Fibroblast of skin of left biceps (primary cell): ENCODE measurements at places on chromosomes 16 and 17.

- DNase-seq, result no peak
Measured at GRCh38 chr16:54143934-54144571, 142.5 kb downstream of the IRX3 start.

- no peak for DNase-seq
Measured at GRCh38 chr16:10889855-10890254, 12.9 kb downstream of the CIITA start.

DNA sequence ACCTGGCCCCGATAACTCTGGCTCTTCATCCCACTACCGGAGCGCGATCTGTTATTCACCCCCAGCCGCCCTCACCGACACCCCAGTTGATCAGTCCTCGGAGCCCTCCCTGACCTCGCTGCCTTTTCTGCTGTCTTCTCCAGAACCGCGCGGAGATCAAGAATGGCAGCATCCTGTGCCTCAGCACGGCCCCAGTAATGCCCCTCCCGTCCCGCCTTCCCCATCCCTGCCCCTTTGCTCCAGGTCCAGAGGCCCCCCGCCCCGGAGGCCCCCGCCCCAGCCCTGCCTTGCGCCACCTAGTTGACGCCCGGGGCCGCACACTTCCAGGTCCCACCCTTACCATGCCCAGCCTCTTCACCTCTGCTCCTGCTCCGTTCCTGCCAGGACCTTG, 872 bp downstream of the ELMO3 start:
- DNase-seq, result no peak

- DNase-seq, result no peak
Measured at GRCh38 chr16:4696172-4696904, 3.0 kb downstream of the NUDT16L1 start.

- no peak for DNase-seq
Measured at GRCh38 chr16:24518498-24518897, 20.9 kb upstream of the RBBP6 start.

DNA sequence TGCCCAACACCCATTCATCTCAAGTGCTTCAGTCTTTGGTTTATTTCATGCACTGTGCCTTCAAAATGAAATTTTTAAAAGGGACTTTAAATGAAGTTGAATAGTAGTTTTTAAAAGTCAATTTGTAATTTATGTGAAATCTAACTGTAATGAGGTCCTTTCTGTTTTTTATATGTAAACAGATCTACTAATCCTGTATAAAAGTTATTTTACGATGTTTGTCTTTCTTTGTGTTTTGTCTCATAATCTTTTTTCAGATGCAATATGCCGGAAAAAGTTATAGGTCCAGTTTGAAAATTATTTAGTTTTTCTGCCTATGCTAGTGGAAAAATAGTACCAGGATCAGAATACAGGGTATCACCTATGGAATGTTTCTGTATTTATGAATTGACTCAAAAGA, 8.7 kb upstream of the GOSR1 start:
- DNase-seq, result no peak

- DNase-seq, result no peak
Measured at GRCh38 chr17:3955673-3955988, 8.6 kb downstream of the ATP2A3 start.

DNA sequence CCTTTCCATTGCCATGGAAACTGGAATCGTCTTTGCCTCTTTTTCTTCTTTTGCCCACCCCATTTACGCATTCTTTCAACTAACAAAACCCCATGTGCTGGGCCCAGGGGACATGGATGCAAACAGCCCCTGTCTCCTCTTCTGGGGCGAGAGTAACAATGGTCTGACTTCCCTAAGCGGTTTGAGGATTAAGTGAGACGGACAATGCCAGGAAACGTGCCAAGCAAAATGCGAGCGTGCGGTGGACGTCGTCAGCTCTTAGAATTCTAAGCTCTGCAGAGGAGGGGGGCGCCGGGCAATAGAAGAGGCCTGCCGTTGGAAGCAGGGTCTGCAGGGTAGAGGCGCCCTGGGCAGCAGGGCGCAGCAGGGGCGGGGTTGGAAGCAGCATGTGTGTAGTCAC, 42.4 kb upstream of the JPH3 start:
- no peak for DNase-seq

DNA sequence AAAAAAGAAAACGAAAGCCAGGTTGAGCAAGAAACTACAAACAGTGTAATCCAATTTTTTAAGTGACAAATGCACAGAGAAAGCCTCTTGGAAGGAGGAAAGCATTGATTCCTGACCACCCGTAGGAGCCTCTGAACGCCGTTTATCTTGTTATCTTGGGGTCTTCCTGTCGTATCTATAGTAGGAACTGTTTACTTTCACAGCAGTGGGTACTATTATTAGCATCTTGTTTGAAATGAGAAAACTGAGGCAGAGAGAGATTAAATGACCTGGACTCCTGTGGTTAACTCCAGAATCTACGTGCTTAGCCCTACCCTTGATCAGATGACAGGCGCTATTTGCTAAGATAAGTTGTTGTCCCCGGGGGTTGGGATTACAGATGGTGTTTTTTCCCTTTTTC, 196.7 kb upstream of the FOXF1 start:
- no peak for DNase-seq

DNA sequence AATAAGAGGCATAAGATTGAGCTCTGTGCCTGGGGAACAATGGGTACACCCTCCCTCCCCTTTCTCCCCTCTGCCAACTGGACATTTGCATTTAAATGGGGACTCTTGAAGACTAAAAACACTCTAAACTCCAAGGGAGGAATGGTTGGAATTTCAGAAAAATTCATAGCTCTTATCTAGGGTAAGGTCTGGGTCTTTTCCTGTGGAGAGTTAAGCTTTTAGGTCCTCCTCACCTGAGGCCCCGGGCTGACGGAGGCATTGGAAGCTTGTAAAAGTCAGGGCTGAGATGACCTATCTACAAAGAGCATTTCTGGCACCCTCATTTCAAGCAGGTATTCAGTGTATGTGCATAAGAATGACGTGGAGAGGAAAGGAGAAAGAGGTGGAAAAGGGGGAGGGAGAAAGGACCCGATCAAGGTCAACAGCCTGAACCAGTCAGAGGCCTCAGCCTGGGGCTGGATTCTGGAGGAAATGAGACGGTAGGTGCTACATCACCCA, 78.0 kb downstream of the RAP1GAP2 start:
- no peak for DNase-seq

GRCh38 chr17:43549496-43549895, 3.4 kb upstream of the ETV4 start:
- DNase-seq, result no peak

DNA sequence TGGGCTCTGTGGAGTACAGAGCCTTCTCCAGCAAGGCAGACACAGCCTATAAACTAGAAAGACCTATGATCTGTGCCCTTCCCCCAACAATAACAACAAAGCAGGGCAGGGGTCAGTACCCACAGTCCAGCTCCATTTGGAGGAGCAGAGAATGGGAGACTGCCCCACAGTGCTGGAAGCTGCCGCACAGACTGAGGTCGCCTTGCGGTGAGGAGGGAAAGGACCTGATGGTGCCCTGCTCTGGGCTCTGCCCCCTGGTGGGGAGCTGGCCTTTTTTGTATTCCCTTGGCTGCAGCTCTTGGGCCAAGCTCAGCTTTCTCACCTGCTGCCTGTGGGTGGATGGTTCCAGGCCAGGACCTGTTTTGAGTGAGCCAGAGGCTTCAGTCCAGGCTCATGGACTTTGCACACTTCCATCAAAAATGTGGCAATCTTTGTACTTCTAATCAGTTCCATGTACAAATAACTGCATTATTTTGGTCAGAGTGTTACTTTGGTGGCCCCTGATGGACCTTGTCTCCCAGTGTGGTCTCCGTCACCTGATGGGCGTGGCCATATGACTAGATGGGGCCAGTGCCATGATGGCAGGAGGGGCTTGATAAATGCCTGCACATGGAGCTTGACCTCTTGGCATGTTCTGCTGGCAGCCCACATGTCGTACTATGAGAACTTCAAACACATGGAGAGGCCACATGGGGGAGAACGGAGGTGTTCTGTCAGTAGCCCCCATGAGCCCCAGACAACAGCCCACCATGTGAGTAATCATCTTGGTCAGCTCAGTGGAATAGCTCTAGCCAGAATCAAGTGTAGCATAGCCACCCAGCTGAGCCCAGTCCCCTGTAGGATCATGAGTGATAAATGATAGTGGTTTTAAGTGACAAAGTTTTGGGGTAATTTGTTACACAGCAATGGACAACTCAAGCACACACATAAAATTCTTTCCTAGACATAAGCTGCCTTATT, 24.2 kb downstream of the B9D1 start:
- no peak for DNase-seq

DNA sequence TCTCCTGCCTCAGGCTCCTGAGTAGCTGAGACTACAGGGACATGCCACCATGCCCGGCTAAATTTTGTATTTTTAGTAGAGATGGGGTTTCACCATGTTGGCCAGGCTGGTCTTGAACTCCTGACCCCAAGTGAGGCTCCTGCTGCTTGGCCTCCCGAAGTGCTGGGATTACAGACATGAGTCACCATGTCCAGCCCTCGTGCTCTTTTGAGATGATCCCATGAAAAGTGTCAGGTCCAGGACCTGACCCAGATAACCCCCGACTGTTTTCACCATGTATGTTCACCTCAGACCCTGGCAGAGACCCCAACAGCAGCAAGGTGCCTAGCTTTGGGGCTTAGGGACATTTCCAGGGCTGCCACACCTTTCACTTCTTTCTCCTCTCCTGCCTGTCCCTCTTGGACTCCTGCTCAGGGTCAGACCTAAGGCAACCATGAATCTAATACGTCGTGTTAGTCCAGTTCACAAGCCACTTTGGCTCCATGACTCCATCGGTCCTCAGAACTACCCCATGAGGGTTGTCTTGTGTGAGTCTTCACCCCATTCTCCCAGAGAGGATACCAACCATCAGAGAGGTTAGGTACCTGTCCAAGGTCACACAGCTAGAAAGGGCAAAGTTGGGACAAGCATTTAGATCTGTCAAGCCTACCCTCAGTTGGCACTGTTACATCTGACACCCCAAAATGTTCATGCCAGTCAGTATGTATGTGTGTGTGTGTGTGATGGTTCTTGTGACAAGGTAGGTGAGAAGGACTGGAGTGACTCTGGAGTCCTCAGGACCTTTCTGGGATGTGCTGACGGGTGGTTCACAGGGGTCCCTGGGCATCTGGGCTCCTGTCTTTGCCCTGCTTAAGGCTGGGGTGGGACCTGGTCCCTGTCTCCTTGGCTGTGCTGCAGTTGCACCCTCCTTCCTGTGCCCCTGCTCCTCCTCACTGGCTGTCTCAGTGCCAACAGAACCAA, 23.1 kb upstream of the MAP3K14 start:
- DNase-seq, result no peak

DNA sequence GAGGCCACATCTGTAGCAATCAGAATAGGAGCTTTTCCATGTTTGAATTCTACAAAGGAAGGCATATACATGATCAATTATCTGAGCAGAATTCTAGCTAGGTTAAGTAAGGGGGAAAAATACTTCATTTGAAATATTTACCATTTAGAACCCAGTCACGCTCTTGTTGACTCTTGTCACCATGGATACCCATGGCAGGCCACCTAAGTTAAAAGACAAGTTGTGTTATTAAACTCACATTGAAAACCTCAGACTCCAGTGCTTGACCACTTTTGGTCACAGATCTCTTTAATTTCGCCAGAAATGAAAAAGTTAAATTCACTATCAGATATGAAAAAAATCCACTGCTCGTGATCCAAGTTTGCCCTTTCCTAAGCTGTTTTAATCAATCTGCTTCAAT, 4.1 kb downstream of the DDX5 start:
- no peak for DNase-seq

- no peak for DNase-seq
Measured at GRCh38 chr16:21164521-21165168, 6.2 kb downstream of the LDAF1 start.

GRCh38 chr17:72075995-72076677, 44.7 kb upstream of the SOX9 start:
- DNase-seq, result no peak

GRCh38 chr17:66957951-66958579, 6.4 kb upstream of the CACNG4 start:
- no peak for DNase-seq

GRCh38 chr17:82679586-82680465, 18.7 kb downstream of the RAB40B start:
- no peak for DNase-seq

DNA sequence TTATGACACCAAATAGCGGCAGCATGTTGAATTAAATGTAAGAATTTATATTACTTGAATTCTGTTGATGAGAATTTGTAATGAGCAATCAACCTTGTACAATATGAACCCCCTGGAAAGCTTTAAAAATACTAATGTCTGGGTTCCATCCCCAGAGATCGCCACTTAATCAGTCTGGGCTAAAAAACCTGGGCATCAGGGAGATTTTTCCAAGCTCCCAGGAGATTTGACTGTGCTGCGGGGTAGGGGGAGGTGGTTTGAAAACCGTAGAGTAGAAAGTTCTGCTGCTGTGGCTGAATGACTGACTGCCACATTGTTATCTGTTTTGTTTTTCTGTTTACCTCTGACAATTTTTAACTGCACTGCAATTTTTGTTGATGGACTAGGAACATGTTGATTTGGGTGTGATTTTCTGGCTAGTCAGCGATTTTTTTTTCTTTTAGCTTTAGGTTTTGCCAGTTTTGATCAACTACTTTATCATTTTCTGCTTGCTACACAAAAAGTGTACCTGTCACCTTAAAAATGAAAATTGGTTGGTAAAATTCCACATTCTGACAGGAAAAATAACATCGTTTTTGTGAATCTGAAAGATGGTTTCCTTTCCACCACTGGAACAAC, 79.3 kb downstream of the PCTP start:
- DNase-seq, result no peak

- DNase-seq, result no peak
Measured at GRCh38 chr16:8921347-8921984, 39.3 kb downstream of the LITAFD start.

DNA sequence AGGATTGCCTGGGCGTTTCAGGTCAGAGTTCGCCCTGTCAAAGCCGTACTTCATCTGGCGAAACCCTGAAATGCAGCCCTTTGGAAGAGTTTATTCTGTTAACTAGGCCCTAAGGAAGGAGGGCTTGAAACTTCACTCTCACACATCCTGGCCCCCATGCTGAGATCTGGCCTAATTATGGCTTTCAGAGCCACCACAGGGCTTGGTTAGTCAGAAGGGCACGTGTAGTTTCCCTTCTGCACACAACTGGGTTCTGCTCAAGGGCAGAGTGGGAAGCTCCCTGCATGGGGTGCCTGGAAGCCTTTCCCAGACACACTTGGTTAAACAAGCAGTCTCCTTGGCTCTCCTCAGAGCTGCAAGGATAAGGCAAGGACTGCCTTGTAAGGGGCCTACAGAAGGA, 397.3 kb downstream of the SHISA9 start:
- no peak for DNase-seq

- no peak for DNase-seq
Measured at GRCh38 chr17:45852535-45853297, 8.0 kb downstream of the SPPL2C start.

DNA sequence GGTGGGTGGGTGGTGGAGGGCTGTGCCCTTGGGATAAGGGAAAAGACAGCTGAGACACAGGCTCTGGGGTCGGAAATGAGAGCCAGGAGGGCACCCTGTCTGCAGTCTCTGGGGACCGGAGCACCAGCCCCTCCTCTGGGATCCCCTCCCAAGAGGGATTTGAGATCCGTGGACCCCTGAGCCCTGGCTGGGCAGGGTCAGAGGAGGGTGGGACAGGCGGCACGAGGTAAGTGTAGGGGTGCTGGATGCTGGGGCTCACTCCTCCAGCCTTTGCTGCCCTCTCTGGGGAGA, 425 bp downstream of the SGSH start:
- no peak for DNase-seq

- DNase-seq, result peak; percentile 13
Measured at GRCh38 chr16:80804526-80805383, at the start of gene CDYL2. CDYL2 (minus strand) TSS chr16:80804598; CDS start chr16:80804173, 425 bp downstream.
